ENCODE measurements at places on chromosomes 1 and 21.

DNA sequence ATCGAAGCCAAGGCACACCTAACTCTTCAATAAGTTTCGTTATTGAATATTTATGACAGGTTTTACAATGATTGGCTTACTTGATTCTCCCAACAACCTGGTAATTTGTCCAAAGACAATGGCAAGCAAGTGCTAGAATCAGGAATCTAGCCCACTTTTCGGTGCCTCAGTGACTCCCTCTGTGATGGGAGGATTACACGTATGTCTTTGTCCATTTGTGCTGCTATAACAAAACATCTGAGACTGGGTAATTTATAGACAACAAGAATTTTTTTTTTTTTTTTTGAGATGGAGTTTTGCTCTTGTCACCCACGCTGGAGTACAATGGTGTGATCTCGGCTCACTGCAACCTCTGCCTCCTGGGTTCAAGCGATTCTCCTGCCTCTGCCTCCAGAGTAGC, 2.4 kb upstream of the LIN9 start:
- no peak overlapping the region for H3K4me3 ChIP-seq
- no peaks in the 10 kb centered on the region for H3K36me3 ChIP-seq
- peaks cover 10% of the 10 kb centered on the region for H3K4me1 ChIP-seq
- H3K27me3 ChIP-seq, result peaks cover 11% of the 10 kb centered on the region
- no peak overlapping the region for H3K27ac ChIP-seq
- no peak for ATAC-seq

DNA sequence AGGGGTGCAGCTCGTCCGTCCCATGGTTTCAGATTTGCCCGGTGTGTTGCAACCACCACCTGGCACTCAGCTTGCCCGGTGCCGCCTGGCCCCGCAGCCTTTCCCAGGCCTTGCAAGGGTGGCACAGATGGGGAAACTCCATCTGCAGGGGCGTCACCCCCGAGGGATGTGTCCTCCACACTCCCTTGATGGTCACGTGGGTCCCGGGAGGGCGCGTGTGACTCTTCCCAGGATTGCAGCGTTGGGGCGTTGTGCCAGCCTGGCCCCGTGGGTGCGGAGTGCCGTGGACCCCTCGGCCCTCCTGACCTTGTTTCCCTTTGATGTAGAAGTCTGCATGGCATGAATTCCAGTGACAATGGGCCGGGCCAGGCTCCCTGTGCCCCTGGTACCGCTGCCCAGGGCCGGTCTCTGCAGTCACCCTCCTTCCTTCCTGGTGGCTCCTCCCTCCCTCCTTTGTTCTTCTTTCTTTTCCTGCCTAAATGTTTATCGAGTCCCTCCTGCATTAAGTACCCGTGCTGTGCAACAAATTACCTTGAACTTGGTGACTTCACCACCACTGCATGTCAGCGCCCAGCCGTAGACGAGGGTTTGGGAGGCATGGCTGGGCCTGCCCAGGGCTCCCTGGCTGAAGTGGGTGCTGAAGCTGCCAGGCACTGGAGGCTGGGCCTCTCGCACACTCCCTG, 22.9 kb downstream of the RRP1 start:
- ATAC-seq, result no peak
- peaks cover 15% of the 10 kb centered on the region for H3K36me3 ChIP-seq
- no peak overlapping the region for H3K4me3 ChIP-seq
- H3K27me3 ChIP-seq, result peaks cover 55% of the 10 kb centered on the region

DNA sequence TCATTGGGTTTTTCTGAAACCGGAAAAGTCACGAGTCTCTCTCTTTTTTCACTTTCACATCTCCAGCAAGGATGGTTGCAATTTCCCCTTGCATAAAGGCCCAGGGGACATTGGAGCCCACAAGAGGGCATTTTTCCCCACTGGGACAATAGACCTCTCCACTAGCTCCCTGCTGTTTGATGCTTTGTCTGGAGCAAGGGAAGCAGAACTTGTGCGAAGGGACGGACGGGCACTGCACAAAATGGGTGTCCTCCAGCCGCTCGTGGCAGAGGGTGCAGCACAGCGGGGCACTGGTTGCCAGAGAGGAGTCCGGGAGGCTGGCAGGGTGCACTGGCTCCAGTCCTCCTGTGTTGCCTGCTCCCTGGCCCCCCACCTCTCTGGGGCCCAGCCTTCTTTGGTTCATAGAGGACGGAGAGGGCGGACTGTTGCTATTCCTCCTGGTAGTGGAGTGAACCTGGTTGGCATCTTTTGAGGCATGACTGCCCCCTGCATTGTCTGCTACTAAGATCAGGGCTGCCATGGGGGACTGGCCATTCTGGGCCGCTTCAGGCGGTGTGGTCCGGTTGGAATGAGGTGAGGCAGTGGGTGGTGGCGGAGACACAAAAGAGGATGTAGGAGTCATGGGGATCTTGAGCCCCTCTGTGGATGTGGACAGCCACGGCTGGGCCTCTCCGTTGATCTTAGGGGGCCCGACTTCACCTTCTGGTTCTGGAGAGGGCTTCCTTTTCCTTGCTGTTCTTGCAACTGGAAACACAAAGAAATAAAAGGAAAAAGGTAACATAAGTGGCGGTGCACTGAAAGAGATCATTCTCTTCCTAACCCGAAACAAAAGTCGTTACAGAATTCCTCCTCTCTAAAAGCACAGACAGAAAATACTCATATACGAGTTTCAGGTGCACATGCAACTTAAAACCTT, 2.6 kb downstream of the IRF2BP2 start:
- H3K4me3 ChIP-seq, result peak overlapping the region; percentile 94
- H3K36me3 ChIP-seq, result peaks cover 51% of the 10 kb centered on the region
- no peaks in the 10 kb centered on the region for H3K27me3 ChIP-seq
- H3K4me1 ChIP-seq, result peaks cover 64% of the 10 kb centered on the region
- ATAC-seq, result no peak

- ATAC-seq, result no peak
- H3K4me3 ChIP-seq, result no peak overlapping the region
- no peaks in the 10 kb centered on the region for H3K36me3 ChIP-seq
- H3K4me1 ChIP-seq, result peaks cover 35% of the 10 kb centered on the region
- H3K27ac ChIP-seq, result no peak overlapping the region
Measured at GRCh38 chr1:30877205-30877912, 31.2 kb downstream of the SDC3 start.

- no peak overlapping the region for H3K4me3 ChIP-seq
- H3K27me3 ChIP-seq, result no peaks in the 10 kb centered on the region
- no peak for ATAC-seq
- H3K36me3 ChIP-seq, result no peaks in the 10 kb centered on the region
- H3K4me1 ChIP-seq, result no peaks in the 10 kb centered on the region
Measured at GRCh38 chr1:211648336-211648735, 27.1 kb downstream of the NEK2 start.

- no peak for ATAC-seq
- no peaks in the 10 kb centered on the region for H3K4me1 ChIP-seq
- no peak overlapping the region for H3K27ac ChIP-seq
- peaks cover 30% of the 10 kb centered on the region for H3K27me3 ChIP-seq
Measured at GRCh38 chr1:7644086-7644485, 127.0 kb upstream of the VAMP3 start.

DNA sequence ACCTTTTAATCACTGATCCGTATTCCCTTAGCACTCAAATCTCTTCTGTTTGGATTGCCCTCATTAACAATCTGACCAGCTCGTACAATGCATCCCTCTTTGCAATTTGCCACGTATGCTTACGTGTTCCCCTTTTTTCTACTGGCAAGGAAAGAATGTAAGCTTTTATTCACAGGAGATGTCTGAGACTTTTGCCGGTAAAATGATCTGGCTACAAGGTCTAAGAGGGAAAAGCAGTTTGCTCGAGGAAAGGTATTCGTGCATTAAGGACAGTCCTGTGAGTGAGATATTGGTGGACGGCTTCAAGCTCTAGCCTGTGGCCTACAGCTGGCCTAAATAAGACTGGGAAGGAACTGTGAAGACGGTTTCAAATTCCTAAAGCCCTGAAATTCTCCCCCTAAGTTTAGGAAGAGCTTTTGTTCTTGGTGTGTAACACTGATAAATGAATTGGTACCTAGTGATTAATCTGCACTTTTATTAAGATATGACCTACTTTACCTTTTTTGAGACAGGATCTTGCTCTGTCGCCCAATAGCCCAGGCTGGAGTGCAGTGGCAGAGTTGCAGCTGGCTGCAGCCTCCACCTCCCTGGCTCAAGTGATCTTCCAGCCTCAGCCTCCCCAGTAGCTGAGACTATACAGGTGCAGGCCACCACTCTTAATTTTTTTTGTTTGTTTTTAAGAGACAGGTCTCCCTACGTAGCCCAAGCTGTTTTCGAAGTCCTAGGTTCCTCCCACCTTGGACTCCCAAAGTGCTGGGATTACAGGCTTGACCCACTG, 895 bp upstream of the UBR4 start:
- H3K4me1 ChIP-seq, result peaks cover 47% of the 10 kb centered on the region
- peak overlapping the region; percentile 89 for H3K27ac ChIP-seq
- H3K4me3 ChIP-seq, result peak overlapping the region; percentile 81
- peaks cover 6% of the 10 kb centered on the region for H3K36me3 ChIP-seq

GRCh38 chr1:231116738-231117137, 45.1 kb upstream of the TRIM67 start:
- no peak overlapping the region for H3K27ac ChIP-seq
- H3K4me3 ChIP-seq, result no peak overlapping the region
- no peak for ATAC-seq
- no peaks in the 10 kb centered on the region for H3K36me3 ChIP-seq
- H3K4me1 ChIP-seq, result no peaks in the 10 kb centered on the region
